ENCODE measurements at places on chromosomes 7 and 10.

DNA sequence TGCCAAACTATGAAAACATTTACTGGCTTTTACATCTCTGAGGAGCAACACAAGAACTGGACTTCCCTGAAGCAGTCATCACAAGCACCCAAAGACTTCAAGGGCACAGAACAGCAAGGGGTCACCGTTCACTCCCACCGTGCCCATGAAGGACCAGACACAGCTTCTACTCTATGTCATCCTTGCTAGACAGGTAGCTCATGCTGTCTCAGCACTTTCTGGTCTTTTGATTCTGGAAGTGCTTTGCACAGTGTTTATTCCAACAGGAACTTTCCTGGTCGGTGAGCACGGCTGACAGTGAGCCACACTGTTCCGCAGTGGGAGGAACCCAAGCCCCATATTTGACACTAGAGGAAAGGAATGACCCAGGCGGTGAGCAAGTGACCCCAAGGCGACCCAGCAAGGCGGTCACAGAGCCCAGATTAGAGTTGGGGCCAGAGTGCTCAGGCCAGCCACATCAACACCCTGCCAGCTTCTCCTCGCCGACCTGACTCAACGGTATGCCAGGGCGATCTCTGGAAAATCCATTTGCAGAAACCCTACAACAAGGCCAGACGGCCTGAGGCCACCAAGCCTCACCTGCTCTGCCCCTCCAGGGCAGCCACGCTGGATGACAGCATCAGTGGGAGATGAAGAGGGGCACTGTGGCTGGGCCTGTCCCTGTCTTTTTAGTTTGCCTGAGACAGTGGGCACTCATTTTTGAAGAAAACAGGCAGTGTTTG, 318.6 kb downstream of the TCERG1L start:
- no peak for DNase-seq

- DNase-seq, result no peak
Observed at GRCh38 chr7:148944935-148945934, 61.1 kb upstream of the EZH2 start.

GRCh38 chr7:21172800-21173199, 255.1 kb upstream of the SP4 start:
- no peak for DNase-seq

- no peak for DNase-seq
Observed at GRCh38 chr10:59127991-59128390, 48.5 kb upstream of the PHYHIPL start.

DNA sequence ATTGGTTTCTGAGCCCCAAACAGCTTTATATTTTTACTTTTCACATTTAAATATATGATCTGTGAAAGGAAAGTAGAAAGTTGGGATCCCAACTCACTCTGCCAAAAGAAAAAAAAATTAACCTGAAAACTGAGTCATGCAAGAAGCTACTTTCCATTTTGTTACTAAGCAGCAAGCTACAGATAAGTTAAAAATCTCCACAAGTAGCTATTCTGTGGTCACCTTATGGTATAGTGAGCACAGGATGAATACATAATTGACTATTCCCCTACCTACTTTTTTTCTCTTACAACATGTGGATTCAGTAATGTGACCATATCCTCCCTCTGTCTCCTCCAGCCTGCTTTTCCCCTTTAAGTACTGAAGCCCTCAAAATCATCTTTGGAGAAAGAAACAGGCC, 30.3 kb upstream of the CREB3L2 start:
- no peak for DNase-seq

DNA sequence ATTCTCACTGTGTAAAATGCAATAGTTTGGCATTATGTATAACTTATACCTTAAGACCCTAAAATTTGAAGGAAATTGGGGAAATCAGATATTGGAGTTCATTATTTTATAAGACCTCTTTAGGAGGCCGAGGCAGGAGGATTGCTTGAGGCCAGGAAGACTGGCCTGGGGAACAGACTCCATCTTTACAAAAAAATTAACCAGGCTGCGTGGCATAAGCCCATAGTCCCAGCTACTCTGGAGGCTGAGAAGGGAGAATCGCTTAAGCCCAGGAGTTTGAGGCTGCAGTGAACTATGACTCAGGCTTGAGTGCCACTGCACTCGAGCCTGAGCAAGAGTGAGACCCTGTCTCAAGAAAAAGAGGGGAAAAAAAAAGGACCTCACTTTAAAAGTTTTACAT, 14.0 kb upstream of the PBLD start:
- DNase-seq, result no peak

DNA sequence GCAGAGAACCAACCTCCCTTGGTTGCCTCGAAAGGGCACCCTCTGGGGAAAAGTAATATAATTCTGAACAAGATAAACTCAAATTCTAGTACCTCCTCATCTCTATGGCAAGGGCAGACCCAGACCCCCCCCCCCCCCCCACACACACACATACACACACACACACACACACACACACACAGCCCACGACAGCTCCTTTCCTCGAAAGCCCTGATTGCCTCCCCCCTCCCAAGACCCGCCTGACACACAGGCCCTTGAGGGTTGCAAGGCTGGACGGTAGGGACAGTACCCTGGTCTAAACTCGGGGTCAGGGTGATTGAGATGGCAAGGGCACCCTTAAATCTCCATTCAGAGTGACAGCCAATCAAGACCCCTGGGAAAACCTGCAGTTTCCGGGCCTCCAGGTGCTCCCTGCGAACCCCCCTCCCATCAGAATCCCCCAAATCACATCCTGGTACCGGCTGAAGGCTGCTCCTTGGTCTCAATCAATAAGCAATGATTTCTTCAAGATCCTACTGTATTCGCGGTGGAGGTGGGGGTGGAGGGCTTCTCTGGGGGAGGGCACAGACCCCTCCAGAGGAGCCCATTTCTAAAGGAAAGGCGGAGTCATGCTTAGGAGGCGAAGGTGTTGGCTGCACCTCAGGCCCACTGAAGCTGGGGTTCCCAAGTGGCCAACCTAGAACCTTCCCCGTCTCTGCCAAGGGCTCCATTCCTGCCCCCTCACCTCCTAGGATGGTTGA, 100.7 kb downstream of the HIP1 start:
- no peak for DNase-seq

DNA sequence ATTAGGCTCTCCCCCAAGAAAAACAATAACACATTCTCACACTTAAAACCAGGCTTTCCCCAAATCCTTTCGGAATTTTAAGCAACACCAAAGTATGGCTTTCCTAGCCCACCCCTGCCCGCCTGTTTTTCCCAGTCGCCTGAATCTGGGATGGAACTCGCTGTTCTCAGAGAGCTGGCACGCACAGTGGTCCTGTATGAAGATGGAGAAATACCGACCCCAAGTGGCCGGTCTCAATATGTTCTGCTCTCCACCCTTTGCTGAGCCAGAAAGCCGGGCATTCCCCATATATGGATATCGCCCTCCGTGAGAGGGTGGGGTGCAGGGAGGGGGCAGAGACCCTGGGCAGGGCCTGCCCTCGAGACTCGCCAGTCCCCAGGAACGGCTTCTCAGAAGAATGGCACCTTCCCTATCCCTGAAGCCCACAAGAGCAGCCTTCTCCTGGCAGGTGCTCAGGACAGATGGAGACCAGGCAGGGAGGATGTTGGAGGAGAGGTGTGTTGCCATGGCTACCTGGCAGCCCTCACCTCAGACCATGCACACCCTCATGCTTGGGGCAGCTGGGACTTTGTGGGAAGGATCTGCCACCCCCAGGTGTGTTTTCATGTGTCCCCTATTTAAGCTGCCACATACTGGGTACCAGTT, 3.4 kb downstream of the TACR2 start:
- no peak for DNase-seq

GRCh38 chr7:11171569-11172192, 198.0 kb downstream of the PHF14 start:
- DNase-seq, result no peak

- DNase-seq, result no peak
Observed at GRCh38 chr10:6957851-6958250, 377.8 kb upstream of the PRKCQ start.

GRCh38 chr10:69904533-69904932, 102.8 kb downstream of the COL13A1 start:
- DNase-seq, result no peak

- no peak for DNase-seq
Observed at GRCh38 chr7:34277016-34277802, 371.9 kb downstream of the BMPER start.

- DNase-seq, result no peak
Observed at GRCh38 chr10:8416760-8417159, 362.3 kb downstream of the GATA3 start.

DNA sequence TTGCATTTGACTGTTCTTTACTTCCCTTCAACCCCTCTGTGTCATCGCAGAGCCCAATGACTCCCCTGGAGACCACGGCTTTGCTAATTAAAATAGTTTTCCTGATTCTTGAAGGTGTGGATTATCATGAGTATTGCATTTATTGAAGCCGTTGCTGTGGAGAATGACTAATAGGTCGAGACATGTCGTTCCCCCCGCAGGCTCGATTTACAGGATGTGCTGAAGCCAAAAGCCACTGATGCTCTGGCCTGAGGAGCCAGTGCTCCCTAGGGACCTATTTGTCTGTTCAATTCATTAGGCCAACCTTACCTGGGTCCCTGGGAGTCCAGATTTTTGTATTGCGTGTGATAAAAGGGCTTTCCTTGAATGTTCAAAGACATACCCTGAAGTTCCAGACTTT, 102.3 kb downstream of the NPTX2 start:
- no peak for DNase-seq

DNA sequence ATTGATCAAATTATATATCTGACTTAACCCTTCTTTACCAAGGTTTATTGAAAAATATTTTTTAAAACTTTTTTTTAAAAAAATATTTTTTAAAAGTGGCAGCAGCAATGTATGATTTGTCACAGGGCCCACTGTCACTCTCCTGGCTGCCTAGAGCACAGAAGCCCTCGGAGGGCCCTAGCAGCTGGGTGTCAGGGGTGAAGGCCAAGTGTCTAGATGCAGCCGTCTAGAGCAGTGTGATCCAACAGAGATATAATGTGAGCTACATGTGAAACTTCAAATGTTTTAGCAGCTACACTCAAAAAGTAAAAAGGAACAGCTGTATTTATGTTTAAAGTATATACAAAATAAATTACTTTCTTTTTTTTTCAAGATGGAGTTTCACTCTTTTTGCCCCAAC, 112.7 kb downstream of the ARHGAP22 start:
- no peak for DNase-seq

Measured in stimulated activated CD4-positive, alpha-beta T cell treated with anti-CD3 and anti-CD28 coated beads, Interleukin-1b, Interleukin-23, amount 100 ng/mL, for 48 hours (primary cell).